ENCODE measurements at places on chromosomes 1 and 21.

DNA sequence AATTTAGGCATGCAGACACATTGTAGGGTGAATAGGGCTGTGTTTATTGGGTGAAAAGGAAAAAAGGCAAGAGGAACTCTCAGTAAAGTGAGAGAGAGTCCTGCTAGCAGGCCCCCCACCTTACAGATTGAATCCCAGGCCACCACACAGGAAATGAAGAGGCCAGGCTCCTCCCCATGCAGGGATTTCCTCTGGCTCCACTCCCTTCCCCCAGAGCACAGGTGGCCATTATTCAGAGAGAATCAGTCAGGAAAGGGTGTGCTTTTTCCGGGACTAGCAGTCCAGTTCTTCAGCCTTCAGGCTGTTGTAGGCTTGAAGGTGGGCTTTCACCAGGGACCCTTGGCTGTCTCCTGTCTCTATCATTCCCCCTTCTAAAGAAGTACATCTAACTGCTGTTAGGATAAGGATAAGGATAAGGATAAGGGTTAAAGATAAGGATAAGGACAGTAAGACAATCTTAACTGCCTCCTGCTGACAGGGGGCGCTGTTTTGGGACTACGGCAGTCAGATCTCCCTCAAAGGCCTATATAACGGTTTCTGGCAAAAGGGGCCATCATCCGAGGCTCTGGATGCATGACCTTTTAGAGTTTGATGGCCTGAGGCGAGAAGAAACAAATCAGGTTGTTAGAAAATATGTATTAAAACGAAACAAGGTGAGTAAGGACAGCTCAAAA is 26.3 kb downstream of the ZNF648 start:
- DNase-seq = peak; percentile 21

GRCh38 chr1:66778969-66779368 is 22.1 kb downstream of the INSL5 start:
- no peak for DNase-seq

DNA sequence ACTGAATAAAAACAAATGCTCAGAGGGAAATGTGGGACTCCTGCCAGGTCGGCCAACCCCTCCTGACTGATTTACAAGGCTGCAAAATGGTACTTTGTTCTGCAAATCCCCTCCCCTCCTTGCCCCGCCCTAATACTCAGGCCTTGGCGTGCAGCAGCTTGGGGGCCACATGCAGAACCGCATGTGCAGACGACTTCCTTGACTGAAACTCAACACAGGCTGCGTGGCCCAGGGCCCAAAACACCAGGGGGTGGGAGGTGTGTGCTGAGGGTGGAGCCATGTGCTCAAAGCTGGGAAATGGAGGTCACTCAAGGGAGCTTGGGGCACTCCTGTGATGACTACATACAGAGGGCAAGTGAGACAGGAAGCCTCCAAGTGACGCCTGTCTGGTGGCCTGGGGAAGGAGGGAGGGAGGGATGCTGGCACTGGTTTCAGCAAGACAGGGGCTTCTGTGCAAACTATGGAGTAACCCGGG is 87.2 kb downstream of the MRPL37 start:
- no peak for DNase-seq

- no peak for DNase-seq
These were observed 171.8 kb downstream of the MATN1 start for GRCh38 chr1:30551603-30552002.

DNA sequence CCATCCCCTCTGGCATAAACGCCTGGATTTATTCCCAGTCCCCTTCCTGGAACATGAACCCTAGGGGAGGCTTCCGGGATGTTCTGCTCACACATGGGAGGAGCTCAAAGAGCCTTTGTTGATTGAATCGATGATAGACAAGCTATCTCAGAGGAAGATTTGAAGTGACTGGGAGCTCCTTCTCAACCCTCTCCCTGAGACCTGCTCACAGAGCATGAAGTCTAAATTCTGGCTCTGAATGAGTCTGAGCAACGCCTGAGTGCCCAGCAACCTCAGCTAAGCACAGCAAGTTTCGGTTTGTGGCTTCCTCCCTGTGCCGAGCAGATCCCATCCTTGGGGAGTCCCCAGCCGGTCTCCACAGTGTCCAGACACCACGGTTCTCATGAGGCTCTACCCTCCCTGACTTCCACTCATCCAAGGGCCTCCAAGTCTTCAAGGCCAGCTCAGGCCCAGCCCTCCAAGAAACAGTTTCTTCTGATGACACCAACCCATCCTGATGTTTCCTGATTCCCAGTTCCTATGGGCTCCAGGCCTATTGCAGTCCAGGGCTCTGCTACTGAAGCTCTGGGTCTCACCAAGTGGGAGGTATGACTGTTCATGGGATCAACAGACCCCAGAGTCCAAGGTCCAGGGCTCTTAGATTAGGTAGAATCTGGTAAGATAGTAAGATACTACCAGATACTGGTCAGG is 190.8 kb downstream of the DYRK1A start:
- no peak for DNase-seq

DNA sequence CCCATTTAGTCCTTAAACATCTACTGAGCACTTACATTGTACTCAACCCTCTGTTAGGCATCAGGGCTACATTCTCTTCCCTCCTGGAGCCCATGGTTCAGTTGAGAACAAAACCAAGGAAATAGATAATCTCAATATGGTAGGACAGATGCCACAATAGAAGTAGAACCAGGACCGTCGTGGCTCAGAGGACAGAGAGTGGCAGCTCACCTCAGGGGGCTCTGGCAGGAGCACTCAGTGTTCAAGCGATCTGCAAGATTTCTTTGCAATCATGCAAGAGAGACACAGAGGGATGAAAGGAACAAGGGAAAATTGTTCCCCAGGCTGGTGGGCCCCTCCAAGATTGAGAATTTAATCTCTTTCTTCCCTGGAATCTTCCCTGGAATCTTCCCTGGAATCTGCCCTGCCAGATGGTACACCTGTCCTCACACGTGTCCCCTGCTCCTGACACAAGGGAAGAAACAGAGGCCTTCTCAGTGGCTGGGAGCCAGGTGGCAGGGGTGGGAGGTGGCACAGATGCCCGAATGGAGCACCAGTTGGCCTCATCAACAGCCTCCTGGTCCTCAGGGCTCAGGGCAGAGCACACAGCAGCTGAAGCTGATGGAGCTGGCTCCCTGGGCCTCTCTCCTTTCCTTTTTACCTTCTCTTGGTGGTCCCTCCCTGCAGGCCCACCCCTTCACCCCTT is 135.4 kb downstream of the PLXNA2 start:
- DNase-seq = no peak

GRCh38 chr1:214208460-214208859 is 72.5 kb upstream of the SMYD2 start:
- DNase-seq = no peak

DNA sequence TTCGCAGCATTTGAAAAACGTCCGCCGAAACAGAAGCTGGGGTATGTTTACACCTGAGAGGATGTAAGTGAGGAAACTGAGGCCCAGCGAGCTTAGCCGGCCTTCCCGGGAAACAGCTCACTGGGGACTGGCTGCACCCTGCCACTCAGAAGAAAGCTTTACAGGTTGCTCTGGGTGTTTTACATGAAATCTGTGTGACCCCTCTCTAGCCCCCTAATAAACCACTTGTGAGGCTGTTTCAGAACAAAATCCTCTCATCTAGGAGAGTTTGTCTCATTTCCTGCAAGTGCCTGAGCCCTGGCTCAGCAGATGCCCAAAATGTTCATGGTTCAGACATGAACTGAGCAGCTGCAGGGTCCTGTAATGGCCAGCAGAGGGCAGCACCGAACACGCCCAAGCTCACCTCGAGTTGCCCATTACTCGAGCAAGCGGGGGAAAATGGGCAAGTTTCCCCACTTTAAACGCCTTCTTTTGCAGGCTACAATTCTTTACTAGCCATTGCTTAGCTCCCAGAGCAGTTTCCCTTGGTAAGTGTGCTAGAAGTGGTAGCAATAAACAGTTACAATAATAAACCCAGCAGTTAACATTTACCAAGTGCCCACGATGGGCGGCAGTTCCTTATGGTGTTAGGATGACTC is 76.4 kb downstream of the FHAD1 start:
- peak; percentile 76 for DNase-seq

DNA sequence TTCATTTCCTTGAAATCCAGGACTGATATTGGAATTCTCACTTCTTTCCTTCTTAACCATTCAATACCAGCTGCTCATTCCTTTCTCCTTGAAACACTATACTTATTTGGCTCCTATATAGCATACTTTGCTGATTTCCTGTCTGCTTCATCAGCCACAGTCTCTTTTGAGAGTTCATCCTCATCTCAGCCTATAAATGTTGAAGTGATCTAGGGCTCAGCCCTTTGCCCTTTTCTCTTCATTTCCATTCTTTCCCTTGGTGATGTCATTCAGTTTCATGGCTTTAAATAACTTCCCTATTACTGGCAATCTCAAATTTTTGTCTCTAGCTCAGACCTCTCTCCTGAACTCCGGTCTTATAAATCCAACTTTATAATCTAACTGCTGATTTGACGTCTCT is 24.1 kb upstream of the RABGAP1L start:
- peak; percentile 3 for DNase-seq

DNA sequence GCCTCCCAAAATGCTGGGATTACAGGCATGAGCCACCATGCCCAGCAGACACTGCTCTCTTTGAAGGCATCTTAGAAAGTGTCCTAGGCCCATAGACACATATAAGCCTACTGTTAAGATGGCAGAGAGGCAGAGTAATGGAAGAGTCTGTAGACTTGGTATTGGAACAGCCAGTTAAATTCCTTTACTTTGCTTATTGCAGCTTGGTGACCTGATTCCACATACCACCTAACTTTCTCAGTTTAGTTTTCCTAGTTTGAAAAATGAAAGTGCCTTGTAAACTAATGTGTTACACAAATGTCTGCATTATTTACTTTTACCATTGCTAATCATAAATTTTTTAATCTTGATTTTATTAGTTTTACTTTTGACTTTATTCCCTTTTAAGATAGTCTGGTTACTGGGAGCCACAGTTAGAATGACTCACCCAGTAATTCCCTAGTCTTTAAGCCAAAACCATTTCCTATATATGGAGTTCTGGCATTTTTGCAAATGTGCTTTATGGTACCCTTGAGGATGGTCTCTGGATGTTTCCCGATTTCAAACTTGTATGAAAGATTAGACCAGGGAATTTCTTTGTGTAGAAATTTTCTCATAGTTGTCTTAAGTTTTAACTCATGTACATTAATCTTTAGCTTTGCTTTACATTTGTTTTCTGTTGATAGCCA is 6.4 kb downstream of the SMAP2 start:
- DNase-seq = no peak

DNA sequence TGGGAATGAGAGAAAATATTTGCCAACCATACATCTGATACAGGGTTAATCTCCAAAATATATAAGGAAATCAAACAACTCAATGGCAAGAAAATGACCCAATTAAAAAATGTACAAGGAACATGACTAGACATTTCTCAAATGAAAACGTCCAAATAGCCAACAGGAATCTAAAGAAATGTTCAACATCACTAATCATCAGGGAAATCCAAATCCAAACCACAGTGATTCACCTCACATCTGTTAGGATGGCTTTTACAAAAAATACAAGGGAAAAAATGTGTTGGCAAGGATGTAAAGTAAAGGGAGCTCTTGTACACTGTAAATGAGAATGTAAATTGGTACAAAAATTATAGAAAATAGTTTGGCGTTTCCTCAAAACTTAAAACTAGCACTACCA is 54.7 kb upstream of the ZRANB2 start:
- no peak for DNase-seq

DNA sequence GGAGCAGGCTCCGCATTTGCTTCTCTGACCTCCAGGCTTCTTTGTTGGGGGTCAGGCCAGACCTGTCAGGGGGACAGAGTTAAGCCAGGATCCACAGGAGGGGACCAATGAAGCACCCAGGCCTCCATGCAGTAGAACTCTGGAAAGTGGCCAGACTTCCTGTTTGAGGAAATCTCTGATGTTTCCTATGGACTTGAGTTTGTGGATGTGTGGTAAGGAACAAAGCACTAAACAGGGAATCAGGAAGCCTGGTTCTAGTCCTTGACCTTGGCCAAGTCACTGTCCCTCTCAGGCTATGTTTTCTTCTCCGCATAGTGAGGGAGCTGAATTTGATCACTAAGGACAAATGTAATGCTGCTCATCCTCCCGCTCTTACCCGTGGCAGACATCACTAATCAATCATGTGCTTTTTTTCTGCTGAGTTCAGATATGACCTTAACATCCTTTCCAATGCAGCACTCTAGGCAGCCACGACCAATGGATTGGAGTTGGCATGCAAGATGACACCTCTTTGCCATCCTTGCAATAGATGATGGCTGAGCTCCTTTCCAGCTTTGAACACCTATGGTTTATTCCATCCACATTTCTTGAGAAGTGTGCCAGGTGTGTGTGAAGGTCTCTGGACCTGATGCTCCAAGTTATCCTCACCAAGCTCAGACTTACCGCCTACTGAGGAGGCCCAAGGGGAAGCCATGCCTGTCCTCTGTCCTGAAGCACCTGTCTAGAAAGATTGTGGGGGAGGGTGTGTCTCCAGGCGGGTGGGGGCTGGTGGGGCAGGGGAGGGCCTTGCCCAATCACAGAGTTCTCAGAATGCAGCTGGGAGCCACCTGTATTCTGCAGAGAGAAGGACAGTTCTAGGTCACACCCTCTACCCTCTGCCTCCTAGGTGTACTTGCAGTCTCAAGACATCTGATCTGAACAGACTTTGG is 9.9 kb downstream of the SH2D2A start:
- no peak for DNase-seq

GRCh38 chr21:30227633-30228404 is 11.9 kb upstream of the CLDN8 start:
- peak; percentile 78 for DNase-seq

- no peak for DNase-seq
These were observed 93.0 kb downstream of the SIM2 start for GRCh38 chr21:36791695-36792470.

DNA sequence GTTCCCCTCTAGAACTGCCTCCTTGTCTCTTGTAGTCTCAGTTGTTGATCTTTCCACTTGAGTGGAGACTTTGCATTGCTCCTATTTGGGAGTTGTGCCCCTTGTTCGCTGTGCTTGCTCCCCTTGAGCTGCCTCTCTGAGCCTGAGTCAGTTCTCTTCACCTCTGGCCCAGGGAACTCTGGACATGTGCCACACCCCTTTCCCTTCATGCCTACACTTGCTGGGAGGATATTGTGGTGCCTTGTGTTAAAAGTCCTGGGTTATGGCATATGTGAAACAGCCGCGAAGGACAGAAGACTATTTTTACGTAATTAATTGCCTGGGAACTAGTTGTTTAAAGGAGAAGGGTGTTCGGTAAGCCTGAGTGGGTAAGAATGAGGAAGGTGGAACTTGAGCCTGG is 32.2 kb upstream of the RPTN start:
- no peak for DNase-seq

GRCh38 chr1:200965111-200965805 is 58.3 kb downstream of the KIF21B start:
- no peak for DNase-seq

DNA sequence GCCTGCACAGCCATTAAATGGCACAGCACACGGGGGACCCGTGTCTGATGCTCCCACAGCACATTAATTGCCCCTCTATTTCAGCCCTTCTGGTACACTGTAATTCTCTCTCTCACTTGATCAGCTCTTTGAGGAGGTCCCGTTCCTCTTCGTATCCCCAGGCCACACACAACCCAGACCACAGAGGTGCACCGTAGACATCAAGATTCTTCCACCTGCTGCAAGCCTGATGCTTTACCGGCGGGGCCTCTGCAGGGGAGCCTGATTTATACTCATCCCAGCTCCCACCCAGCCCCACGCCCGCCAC is 759 bp downstream of the SMYD3 start:
- DNase-seq = no peak
